Left lobe of liver (tissue), 2 donors: ENCODE measurements at places on chromosomes 12 and 14. TPM values are rescaled to one million over a fixed set of nuclear protein-coding genes. Genes with fewer than 3 reads are reported as not detected.

Gene CLMN
- 67.7 TPM for total RNA-seq

- DNase-seq = no peak
Observed at GRCh38 chr12:112439769-112440168, 21.0 kb downstream of the PTPN11 start.

DNA sequence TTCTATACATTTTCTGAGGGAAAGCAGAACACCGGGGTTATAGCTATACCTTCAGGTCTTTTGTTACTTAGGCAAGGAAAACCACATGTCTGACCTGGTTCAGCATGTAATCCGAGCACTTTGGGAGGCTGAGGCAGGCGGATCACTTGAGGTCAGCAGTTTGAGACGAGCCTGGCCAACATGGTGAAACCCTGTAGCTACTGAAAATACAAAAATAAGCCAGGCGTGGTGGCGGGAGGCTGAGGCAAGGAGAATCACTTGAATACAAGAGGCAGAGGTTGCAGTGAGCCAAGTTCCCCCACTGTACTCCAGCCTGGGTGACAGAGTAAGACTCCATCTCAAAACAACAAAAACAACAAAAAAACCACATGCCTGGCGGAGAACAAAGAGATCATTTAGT lies 177.6 kb downstream of the ACSS3 start:
- DNase-seq = no peak

Gene ANO4
- total RNA-seq = 0.35 TPM

DNA sequence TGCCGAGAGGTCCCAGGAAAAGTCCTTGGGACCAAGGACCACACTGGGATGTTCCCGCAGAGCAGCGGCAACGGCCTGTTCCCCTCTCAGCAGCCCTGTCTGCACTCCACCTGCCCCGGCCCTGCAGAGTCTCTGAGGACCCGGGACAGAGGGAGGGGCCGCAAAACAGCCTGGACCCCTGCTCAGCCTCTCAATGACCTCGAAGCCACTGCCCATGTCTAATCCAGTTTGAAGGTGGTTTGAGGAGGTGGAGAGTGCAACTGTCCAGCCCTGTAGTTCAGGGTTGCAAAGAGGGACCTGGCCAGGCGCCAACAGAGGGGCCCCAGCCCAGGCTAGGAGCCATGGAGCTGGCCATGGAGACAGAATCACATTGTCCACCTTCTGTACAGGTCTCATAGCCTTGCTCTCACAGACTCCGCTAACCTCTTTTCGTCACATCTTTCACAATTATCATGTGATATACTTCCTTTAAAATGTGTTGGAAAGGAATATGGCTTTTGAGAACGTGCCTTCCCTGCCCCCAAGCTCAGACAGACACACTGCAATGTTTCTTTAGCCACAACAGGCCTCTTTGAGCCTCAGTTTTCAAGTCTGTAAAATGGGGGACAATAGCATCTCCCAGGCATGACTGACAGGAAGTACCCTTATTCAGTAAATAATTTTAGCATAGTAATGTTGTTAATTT lies 49.3 kb downstream of the ACTN1 start:
- DNase-seq = no peak

Gene KLHL33
- 0.20 TPM for total RNA-seq

Gene YLPM1
- total RNA-seq = 16.4 TPM

Gene KRT8
- total RNA-seq = 235 TPM

Gene PIK3C2G
- 17.3 TPM for total RNA-seq

Gene ADAMTS20
- not detected for total RNA-seq

DNA sequence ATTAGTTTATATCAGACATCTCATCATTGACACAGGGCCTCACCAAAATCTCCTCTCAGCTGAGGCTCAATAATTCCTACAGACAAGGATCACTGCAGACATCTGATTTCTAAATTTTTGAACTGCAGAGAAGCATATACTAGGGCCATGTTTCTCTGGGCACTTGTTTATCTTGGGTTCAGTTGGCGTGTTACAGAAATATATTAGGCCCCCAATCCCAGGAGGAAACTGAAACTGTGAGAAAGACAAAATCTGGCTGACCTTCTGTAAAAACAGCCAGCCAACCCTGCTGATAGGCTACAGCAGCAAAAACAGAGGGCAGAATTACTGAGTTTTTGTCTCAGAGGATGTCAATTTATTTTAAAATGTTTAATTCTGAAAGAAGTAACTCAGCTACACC lies 634.6 kb downstream of the ETNK1 start:
- DNase-seq = no peak

- DNase-seq = no peak
Observed at GRCh38 chr12:90515199-90516175, 439.5 kb downstream of the CCER1 start.
